Thoracic aorta (tissue), 2 donors: ENCODE measurements at places on chromosomes 6 and 20.

DNA sequence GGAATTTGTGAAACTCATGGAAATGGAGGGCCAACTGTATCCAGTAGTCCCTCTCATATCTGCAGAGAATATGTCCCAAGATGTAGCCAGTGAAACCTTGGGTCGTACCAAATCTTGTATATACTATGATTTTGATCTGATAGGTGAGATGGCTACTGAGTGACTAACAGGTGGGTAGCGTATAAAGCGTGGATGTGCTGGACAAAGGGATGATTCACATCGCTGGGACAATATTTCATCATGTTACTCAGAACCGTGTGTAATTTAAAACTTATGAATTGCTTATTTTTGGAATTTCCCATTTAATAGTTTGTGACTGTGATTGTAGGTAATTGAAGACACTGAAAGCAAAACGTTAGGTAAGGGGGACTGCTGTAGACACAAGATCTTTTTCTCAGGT is 144.1 kb downstream of the SMAP1 start:
- DNase-seq = no peak

- DNase-seq = no peak
Observed at GRCh38 chr20:21251278-21251677, 51.9 kb upstream of the XRN2 start.

DNA sequence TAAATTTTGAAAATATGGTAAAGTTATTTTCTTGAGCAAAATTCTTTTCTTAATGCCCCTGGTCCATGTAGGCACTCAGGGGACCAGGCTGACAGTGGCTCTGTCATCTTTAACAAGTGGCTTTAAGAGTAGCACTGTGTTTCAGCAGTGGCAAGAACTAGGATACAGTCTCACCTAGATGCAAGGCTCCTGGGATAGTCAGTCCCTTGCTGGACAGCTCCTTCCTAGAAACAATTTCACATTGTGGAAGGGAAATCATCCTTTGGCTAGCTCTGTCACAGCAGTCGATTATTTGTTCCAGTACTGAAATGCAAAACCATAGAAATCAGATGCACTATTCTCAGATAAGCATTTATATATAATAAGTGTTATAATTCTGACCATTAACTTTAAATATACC is 175.4 kb upstream of the KCNQ5 start:
- no peak for DNase-seq

GRCh38 chr20:63697868-63698545 is 1.6 kb downstream of the TNFRSF6B start:
- DNase-seq = no peak

- DNase-seq = no peak
Observed at GRCh38 chr6:131383421-131384411, 189.3 kb upstream of the ARG1 start.

GRCh38 chr6:63783096-63783495 is 147.5 kb downstream of the PHF3 start:
- no peak for DNase-seq

GRCh38 chr6:25889877-25890853 is 16.1 kb upstream of the SLC17A3 start:
- DNase-seq = no peak

DNA sequence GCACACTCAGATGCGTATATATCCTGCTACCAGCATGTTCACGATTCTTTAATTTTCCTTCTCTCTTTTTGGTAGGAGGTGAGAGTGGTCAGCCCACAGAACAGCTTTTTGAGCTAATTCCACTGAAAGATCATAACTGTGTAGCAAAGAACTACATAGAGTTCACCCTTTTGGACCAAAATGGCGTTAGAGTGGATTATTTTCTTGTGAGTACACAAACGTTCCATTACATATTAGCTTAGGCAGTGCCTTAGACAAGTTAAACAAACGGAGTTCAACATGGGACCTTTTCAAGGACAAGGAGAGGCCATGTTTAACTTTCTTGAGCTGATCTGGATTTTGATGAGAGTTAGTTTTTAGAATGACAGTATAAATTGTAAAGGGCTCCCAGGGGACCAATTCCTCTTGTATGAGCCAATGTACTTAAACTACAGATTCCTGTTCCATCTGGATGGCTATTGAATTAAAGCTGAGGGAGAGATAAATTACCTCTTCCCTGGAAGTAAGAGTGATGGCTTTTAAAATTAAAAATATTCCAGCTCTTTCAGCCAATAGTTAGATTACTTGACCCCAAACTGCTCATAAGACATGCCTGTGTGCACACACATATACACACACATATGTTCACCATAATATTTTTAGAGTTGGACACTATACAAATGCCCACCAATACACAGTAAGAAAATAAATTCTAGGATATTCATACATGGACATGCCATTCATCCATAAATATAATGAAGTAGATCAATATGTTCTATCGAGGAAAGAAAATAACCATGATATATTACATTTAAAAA is 25.6 kb upstream of the ARMH2 start:
- no peak for DNase-seq

- DNase-seq = no peak
Observed at GRCh38 chr6:168794491-168794890, 353.5 kb downstream of the SMOC2 start.

GRCh38 chr20:4136078-4136966 is 121.0 kb upstream of the RNF24 start:
- no peak for DNase-seq

DNA sequence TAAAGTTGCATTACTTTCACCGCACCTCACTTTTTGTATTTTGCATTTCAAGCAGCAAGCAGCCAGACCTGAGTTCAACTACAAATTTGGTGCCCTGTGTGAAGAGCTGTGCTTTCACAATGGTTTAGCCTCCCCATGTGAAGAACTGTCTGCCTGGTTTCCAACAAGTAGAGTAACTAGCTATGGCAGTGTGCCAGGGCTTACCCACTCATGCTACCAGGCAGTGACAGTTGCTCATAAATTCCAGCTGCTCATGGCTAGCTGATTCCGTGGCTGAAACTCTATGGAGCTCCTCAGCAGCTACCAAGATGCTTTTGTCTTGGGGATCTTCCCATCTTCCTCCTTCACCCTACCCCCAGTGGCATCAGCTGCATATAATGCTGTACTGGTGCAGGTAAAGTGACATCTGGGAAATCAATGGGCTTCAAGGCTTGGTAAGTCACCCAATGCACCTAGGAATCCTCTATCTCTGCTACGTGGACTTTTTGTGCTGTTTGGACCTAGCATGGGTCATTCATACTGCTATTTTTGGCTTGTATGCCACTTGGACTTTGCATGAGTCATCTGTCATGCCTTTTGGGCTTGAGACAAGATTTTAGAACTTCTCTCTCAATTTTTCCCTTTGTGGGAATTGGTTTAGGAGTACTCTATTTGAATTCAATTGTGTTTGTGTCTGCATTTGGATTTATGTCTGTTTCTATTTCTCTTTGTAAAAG is 176.5 kb upstream of the GJE1 start:
- peak; percentile 3 for DNase-seq

- DNase-seq = no peak
Observed at GRCh38 chr6:133964052-133964451, 11.0 kb downstream of the TBPL1 start.

DNA sequence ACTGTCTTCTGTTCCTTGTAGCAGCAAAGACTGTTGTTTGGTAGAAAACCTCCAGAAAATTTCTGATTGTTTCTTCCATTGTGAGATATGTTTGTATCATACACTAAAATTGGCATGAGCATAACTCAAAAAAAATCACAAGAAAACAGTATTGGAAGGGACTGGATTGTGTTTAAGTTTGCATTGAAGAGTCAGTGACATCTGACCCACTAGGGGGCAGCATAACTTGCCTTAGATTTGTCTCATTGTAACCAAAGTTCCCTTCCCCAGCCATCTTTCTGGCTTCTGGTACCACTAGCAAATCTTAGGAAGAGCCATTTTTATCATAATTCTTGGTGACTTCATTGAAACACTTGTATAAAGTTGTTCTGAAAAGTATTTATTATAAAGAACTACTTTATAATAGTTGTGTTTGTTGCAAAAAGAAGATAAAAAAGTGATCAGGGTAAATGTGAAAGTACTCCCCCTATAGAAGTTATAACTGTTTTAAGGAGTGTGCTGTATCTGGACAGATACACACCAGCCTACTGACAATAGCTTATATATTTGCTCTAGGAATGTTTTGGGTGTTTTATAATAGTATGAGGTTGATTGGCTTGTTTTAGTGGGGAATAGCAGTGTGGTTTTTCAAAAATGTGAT is 7.7 kb downstream of the CSTF1 start:
- peak; percentile 18 for DNase-seq
